Activated CD8-positive, alpha-beta memory T cell treated with anti-CD3 and anti-CD28 coated beads, Interleukin-2, amount 10 ng/mL, durations not matched to agents 7 days and 5 days (primary cell): ENCODE measurements at places on chromosomes 11 and 22. TPM values are rescaled to one million over a fixed set of nuclear protein-coding genes. Genes with fewer than 3 reads are reported as not detected.

DNA sequence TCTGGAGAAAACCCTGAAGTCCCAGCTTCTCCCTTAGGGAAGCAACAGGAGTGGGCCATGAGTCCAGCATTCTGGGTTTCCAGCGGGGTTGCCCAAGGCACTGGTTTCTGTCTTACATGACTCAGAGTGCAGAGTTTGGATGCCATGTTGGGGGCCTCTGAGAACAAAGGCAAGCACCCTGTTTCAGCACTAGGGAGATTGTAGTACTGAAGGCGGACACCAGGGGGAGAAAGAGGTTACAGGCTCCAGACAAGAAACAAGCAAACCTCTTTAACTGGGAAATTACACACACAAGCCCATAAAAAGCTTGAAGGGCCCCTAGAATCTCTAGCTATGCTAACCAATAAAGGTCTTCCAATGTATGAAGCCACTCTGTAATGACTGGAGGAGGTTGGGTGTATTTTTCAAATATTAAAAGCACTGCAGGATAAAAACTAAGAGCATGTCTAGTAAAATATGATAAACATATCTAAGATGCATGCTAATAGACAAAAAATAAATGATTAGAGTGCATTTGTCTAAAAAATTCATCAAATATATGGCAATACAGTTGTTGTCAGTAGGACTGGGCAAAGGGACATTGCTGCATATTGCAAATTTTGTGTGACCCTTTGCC is 7.1 kb downstream of the MS4A6E start:
- peak; percentile 68 for DNase-seq

DNA sequence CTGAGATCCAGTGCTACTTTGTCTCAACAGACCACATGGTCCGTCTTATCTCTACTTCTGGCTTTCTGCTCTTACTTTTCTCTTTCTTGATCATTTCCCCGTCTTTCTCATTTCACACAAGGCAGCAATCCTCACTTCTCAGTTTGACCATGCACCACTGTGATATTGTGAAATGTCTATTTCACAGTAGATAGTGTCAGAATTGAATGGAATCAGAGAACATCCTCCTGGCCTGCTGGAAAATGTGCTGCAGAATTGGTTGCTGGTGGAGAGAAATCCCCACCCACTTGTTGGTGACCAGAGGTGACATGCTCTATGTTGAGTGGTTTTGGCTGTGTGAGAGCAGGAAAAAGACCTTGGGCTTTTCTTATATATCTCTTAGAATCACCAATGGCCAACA is 57.8 kb upstream of the RCN1 start:
- DNase-seq, result no peak

Gene CLTCL1
- 1.2 TPM for total RNA-seq

DNA sequence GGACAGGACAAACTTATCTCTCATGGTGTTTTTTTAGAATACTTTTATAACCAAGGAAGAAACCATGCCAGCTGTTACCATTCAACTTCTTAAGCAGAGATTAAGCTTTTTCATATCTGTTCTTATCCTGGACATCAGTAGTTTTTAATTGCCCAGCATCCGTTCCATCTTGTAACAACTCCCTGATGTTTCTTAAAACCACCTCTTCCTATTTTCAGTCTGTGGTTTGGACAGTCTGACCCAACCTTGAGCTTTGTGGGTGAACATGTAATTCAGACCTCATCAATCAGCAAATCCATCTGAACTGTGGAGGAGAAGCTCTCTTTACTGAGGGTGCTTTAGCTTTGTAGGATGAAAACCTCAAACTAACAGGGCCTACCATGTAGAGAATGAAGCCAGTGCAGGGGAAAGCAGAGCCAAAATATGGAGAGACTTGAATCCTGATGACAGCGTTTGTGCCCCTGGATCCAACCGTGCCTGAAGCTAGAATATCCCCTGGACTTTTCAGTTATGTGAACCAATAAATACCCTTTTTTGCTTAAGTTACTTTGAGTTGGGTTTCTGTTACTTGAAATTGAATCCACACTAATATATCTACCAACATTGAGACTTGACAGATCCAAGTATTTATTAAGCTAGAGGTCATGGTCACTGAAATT is 9.4 kb downstream of the TUG1 start:
- DNase-seq, result no peak

Gene TYR
- total RNA-seq, result not detected

GRCh38 chr11:81574301-81574700 is 1159.4 kb downstream of the FAM181B start:
- no peak for DNase-seq

GRCh38 chr11:80668039-80668438 is 1227.2 kb upstream of the TENM4 start:
- no peak for DNase-seq

- DNase-seq, result no peak
Observed at GRCh38 chr11:1728301-1728700, 22.1 kb downstream of the IFITM10 start.

DNA sequence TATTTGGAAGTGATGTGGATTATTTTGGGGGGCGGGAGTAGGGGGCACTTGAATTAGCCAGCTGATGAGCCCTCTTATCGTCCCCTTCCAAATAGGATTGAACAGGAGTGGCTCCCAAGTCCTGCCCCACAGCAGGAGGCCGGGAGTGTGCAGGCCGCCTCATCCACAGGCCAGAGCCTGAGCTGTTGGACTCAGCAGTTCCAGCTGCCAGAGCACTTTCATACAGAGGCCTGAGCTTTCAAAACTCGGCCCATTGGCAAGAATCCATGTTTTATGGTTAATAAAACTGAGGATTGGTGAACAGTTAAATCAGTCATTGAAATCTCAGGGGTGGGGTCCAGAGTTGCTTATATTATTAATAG is 9.6 kb downstream of the FAM118A start:
- no peak for DNase-seq

Gene OMP
- total RNA-seq, result not detected

GRCh38 chr11:132231656-132232347 is 861.4 kb downstream of the NTM start:
- DNase-seq, result no peak

Gene SYNGR1
- total RNA-seq, result 16.0 TPM

DNA sequence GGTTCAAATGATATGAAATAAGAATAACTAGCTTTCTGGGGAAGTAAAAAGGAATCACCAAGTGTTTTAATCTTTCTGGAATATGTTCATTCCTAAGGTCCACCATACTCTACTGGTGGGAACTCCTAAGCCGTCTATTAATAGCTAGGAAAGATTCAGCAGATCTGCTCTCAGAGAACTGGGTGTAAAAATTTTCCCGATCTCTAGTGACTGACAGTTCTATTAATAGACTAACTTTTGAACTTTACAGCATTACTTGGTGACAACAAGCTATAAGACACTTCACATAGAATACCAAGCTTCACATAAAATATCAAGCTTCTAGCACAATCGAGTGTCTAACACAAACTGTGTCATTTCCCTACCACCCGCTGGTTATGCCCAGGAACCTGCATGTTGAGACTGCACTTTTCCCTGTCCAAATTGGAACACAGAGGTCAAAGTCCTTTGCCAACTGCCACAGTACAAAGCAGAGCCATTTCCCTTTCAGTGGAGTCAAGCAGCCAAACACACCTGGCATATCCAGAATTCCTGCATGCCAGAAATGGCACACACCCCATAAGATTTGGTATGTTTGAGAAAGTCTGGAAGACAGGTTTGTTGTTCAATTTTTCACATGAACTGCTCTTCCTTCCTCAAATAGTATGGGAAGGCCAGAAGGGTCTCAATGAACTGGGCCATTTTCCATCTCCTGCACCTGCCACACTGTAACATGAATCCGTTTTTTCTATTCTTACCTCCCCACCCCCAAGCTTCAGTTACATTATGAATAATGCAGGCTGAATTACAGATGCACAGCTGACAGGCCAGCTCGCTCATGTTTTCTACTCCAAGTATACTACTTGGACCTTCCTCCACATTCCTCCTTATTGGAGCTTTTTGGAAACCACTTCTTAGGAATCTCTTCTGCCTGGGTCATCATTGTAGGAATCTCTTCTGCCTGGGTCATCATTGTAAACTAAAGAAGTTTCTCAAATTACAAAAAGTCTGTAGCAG is 3.7 kb downstream of the OSBP start:
- no peak for DNase-seq

Gene CD3D
- 526 TPM for total RNA-seq

Gene PC
- total RNA-seq, result 10.1 TPM

Gene CD3G
- 192 TPM for total RNA-seq

- DNase-seq, result no peak
Observed at GRCh38 chr11:2945031-2945756, 16.0 kb upstream of the PHLDA2 start.

- no peak for DNase-seq
Observed at GRCh38 chr11:77454867-77455655, 18.8 kb downstream of the PAK1 start.

GRCh38 chr11:96095884-96096303 is 172.0 kb upstream of the MTMR2 start:
- DNase-seq, result no peak

Gene SIK3
- total RNA-seq, result 31.0 TPM

Gene OPCML
- not detected for total RNA-seq

DNA sequence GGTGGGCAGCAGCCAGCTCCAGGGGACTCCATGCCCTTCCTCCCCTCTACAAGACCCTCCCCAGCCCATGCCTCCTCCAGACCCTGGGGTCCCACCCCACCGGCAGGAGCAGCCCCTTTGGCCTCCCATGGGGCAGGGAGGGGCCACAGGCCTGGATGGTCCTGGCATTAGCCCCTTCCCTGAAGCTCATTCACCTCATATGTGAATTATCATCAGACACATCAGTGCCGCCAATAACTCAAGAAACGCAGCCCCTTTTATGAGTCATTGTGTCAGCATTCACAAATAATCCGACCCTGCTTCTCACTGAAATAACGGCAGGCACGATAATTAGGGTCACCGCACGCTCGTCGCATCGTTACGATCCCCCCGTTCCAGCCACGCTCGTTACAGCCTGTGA is 124.2 kb downstream of the BRD1 start:
- peak; percentile 29 for DNase-seq

- no peak for DNase-seq
Observed at GRCh38 chr11:66687831-66688281, 10.2 kb upstream of the RBM4B start.

Gene RTL10
- total RNA-seq, result 12.8 TPM

DNA sequence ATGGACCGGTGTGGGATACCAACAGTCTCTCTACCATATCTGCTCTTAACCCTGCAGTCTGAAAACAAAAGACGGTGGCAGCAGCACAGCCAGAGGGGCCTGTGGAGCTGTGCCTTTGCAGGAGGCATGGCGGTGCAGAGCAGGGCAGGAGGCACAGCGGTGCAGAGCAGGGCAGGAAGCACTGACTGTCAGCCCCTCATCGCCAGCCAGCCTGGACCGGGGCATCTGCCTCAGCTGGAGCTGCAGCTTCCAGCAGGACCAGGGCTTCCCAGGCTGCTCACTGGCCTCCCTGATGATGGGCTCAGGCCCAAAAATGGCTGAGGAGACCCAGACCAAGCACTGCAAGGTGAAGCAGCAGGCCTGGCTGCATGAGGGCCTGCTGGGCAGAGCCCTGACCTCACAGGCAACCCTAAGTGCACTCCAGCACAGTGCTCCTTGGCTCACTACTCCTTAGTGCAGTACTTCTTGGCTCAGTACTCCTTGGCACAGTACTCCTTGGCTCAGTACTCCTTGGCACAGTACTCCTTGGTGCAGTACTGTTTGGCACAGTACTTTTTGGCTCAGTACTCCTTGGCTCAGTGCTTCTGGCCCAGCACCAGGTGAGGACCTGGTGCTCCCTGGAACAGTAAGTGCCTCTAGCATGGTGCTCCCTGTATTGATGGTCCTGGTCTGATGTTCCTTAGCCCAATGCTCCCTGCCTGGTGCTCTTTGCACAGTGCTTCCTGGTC is 78.0 kb downstream of the DHCR7 start:
- no peak for DNase-seq

Gene SVIP
- 26.1 TPM for total RNA-seq

Gene C11orf16
- total RNA-seq, result not detected

GRCh38 chr22:43392385-43392989 is 19.3 kb upstream of the MPPED1 start:
- no peak for DNase-seq

- DNase-seq, result no peak
Observed at GRCh38 chr11:128326791-128327190, 260.6 kb downstream of the ETS1 start.

GRCh38 chr22:30335236-30335635 is 8.5 kb upstream of the TBC1D10A start:
- no peak for DNase-seq
